ENCODE measurements at places on chromosomes 7 and 10.

GRCh38 chr7:138861051-138861450, 63.1 kb upstream of the ATP6V0A4 start:
- no peak for DNase-seq

GRCh38 chr7:155285833-155286232, 11.8 kb upstream of the INSIG1 start:
- DNase-seq: no peak

DNA sequence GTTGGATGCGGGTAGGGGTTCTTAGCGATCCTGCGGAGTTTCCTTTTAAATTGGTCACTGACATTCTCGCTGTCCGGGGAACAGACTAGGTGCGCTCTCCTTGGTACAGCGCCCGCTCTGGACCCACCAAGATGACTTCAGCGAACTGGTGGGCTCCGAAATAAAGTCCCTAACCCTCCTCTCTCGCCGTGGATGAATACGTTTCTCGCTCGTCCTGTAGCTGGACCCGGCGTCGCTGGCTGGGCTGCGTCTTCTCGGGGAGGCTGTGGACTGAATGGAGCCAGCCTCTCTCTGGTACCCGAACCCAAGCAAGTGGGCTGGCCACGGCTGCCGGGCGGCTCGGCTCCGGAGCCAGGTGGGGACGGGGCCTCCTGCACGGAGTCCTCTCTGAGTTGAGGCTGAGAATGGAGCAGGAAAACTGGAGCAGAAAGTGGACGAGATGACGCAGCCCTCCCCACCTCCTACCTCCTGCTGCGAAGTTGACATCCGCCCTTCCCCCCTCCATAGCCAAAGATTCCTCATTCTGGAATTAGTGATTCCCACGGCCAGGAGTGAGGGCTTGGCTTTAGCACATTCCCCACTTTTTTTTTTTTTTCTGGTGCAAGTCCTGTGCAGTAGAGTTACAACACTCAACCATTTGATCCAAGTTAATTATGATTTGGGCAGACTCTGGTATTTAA, 1.5 kb downstream of the UNC5B start:
- no peak for DNase-seq

- no peak for DNase-seq
These were observed 47.6 kb downstream of the SEMA3C start for GRCh38 chr7:80871228-80871627.

DNA sequence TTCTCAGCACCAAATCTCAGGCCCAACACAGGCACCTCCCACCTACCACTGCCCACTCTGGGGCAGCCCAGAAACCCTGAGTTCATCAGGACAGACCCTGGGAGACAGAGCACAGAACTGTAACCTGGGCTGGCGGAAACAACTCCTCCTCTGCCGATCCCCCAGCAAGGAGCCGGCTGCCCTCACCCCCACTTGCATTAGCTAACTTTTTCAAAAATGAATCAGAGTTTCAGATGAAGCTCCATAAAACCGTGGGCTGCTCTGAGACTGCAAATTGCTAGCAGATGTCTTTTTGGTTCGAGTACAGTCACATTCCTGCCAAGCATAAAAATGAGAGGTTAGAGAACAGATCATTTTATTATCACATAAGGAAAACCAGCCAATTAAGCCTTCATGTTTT, 93.4 kb upstream of the PARD3 start:
- DNase-seq: no peak

DNA sequence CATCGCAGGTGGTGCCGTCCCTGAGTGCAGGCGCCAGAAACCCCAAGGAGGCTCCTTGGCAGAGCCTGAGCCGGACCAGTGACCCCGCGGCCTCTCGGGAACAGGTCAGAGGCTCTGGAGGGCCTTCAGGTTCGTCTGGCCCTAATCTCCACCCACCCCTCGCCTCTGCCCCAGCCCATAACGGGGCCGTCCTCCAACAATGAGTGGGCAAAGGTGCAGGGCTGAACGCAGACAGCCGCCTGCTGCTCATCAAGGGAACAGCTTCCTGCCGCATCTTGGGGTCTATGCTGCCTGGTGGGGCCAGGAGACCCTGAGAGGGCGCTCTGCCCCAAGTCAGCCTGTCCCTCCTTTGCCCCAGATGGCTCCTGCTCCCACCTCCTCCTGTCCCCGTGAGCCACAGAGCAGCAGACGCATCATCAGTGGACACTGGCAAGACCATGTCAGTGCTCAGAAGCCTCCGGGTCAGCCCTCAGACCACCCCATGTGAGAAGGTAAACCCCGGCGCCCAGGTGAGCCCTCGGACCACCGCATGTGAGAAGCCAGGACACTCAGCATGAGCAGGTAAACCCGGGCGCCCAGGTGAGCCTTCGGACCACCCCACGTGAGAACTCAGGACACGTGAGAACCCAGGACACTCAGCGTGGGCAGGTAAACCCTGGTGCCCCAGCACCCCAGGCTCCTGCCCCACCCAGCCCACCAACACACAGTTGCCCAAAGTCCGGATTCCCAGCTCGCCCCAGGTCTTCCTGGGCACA, 142.0 kb downstream of the PTPRN2 start:
- no peak for DNase-seq

DNA sequence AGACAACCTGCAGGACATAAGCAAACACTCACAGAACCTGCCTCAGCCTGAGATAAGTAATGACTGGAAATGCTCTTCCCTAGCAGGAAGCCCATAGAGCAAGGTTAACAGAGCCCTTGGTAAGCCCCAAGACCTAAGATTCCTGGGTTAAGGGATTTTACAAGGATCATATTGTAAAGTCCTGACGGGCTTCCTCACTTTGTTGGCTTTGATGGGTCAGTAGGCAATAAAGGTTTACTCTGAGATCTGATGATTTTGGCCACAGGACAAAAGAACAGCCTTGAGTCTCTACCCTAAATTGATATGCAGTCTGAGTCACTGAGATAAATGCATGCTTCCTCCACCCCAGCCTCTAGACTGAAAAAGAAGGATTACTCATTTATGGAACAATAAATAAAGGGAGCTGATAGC, 270.8 kb downstream of the HTR7 start:
- DNase-seq: no peak

GRCh38 chr7:99036546-99037111, 107.3 kb downstream of the SMURF1 start:
- DNase-seq: no peak

DNA sequence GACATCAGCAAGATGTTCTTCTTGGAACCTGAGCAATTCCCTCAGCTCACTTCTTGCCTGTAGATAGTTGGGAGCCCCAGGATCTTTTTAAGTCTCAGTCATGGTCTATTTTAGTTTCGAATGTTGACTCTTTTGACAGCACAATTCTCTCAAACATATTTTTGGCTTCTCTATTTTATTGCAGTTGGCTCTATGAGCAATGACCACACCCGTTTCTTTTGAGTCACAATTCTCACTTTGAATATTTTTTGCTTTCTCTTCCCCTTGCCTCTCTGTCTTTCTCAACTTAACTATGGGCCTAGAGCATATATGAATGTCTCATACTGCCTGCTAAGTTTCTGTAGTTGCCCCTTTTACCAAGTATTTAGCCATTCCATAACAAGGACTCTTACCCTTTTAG, 222.8 kb downstream of the PTN start:
- DNase-seq: no peak

DNA sequence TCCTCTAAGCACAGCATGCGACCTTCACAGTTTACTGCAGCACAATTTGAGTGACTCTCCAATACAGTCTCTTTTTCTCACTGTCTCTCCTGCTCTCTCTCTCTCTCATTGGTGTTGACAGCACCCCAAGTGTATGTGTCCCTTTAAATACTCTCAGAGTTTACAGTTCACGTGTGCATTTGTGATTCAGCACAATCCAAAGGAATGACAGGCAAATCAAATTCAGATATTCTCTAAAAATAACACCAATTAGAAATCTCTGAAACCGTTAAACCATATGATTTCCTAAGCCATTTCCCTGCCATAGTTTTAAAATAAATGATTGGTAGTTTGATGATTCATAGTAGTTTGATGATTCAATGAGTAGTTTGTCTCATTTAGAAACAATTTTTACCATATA, 104.0 kb upstream of the GAD2 start:
- no peak for DNase-seq

DNA sequence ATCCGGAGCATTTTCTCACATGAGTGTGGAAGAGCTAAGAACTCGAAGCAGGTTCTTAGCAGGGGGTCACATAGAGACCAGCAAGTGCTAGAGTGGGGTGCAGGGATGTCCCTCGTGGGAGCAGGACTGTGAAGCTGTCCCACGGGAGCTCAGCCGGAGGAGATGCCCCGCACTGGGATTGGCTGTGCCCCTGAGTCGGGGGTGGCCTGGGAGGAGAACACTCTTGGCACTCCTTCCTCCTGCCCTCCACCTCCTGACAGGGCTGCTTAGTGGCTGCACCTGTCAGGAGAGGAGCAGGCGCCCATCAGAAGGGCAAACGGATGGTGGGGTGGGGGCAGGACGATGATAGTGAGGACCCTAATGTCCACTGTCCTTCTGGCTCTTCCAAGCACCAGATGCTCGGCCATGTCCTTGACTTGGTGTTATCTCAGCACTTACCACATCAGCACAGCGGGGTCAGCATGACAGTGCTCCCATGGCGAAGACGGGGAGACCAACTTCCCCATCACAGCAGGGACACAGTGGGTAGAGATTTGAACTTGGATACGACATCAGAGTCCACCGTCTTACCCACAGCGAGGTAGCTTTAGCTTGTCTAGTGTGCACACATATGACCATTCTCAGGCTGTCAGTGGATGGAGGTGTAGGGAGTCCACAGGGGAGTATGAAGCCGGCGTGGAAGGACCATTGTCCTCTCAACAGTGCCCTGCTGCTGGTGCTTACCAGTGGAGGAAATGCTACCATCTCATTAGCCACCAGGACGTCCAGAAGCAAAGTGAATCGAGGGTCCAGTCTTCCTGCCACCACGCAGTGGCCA, 142.5 kb upstream of the SHH start:
- no peak for DNase-seq

- no peak for DNase-seq
These were observed 46.6 kb downstream of the PRKAG2 start for GRCh38 chr7:151830121-151830830.

GRCh38 chr7:134962270-134962780, 24.0 kb upstream of the AGBL3 start:
- DNase-seq: no peak

- no peak for DNase-seq
These were observed 3.8 kb downstream of the RTKN2 start for GRCh38 chr10:62264702-62265436.

- DNase-seq: no peak
These were observed 80.1 kb downstream of the THSD7A start for GRCh38 chr7:11751807-11752389.

GRCh38 chr10:16787361-16787791, 29.8 kb downstream of the RSU1 start:
- DNase-seq: peak; percentile 40

DNA sequence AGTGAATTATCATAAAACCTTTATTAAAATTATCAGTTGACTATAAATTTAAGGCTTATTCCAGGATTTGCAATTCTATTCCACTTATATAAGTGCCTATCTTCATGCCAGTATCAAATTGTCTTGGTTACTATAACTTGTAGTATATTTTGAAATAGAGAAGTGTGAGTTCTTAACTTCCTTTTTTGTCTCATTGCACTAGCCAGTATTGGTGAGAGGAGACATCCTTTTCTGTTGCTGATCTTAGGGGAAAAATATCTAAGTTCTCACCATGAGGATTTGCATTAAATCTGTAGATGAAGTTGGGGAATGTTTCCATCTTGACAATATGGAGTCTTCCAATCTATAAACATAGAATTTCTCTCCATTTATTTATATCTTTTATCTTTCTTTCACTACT, 104.2 kb upstream of the MKI67 start:
- no peak for DNase-seq

GRCh38 chr10:59808896-59809643, 55.8 kb upstream of the MRLN start:
- peak; percentile 65 for DNase-seq

GRCh38 chr7:29278337-29279069, 83.9 kb downstream of the CHN2 start:
- DNase-seq: no peak

GRCh38 chr7:154842591-154842990, 160.3 kb downstream of the PAXIP1 start:
- DNase-seq: no peak

DNA sequence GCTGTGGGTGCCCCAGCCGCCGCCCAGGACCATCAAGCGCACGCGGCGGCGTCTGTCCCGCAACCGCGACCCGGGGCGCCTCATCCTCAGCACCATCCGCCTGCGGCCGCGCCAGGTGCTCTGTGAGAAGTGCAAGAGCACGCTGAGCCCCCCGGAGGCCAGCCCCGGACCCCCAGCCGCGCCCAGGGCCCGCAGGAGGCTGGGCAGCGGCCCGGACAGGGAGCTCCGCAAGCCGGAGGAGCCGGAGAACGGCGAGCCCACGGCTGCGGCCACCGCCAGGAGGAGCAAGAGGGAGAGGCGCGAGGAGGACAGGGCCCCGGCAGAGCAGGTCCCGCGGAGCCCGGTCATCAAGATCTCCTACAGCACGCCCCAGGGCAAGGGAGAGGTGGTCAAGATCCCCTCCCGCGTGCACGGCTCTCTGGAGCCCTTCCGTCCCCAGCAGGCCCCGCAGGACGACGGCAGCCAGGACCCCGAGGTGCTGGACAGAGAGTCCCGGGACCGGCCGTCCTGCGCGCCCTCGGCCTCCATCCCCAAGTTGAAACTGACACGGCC, 8.0 kb downstream of the PWWP2B start:
- no peak for DNase-seq

GRCh38 chr10:48947690-48948469, 8.2 kb upstream of the LRRC18 start:
- no peak for DNase-seq

GRCh38 chr10:107054469-107055156, 109.9 kb downstream of the SORCS1 start:
- no peak for DNase-seq

- DNase-seq: no peak
These were observed 63.6 kb downstream of the MARCHF5 start for GRCh38 chr10:92354587-92354986.

- DNase-seq: no peak
These were observed 20.3 kb upstream of the HYAL4 start for GRCh38 chr7:123824754-123825067.

- no peak for DNase-seq
These were observed 29.6 kb downstream of the WBP1L start for GRCh38 chr10:102773320-102773719.

DNA sequence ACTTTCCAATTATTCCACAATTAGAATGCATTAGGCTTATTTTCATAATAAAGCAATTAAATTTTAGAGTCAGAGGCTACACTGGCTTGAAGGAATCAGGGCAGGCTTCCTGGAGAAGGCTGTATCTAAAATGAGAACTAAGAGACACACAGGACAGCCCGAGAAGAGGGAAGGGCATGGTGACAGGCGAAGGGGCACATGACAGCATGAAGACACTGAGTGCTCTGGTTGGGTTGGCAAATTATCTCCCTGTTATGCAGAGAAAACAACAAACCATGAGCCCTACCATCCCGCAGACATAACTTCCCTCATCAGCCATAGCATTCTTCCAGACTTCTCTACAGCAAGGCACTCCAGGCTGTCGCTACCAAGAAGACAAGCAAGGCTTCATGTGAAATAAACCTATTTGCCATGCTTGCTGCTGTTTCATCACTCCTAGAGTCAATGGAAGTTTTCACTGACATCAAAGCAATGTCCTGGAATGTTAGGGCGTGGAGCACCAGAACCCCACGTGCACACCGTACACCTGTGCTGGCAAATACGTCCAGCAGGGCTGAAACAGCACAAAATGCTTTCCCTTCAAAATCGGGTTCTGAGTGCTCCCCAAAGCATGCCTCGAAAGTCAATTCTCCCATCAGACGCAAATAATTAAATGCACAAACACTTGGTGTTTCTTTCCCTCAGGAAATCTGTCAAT, 21.3 kb downstream of the VOPP1 start:
- DNase-seq: no peak

- DNase-seq: no peak
These were observed 391.4 kb downstream of the TNS3 start for GRCh38 chr7:47190462-47190861.

- no peak for DNase-seq
These were observed at the start of gene INMT for GRCh38 chr7:30751696-30752273. Gene INMT, plus strand, starts transcription at chr7:30752135. Its CDS starts 16 bp downstream, at chr7:30752151.

Data from stimulated activated CD8-positive, alpha-beta memory T cell treated with anti-CD3 and anti-CD28 coated beads, Interleukin-4, amount 100 ng/mL, for 24 hours (primary cell).